ENCODE measurements at places on chromosomes 6 and 20.
A peak's percentile ranks its signal among the peaks of the same experiment; 100 is the strongest.

DNA sequence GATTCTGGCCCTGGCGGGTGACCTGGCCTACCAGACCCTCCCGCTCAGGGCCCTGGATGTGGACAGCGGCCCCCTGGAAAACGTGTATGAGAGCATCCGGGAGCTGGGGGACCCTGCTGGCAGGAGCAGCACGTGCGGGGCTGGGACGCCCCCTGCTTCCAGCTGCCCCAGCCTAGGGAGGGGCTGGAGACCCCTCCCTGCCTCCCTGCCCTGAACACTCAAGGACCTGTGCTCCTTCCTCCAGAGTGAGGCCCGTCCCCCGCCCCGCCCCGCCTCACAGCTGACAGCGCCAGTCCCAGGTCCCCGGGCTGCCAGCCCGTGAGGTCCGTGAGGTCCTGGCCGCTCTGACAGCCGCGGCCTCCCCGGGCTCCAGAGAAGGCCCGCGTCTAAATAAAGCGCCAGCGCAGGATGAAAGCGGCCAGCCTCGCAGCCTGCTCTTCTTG is 868 bp upstream of the SLC2A4RG start:
- DNase-seq = no peak

- DNase-seq = no peak
Measured at GRCh38 chr20:19969507-19970255, 47.5 kb upstream of the NAA20 start.

- peak; percentile 3 for DNase-seq
Measured at GRCh38 chr6:29943053-29943966, 978 bp downstream of the HLA-A start.

DNA sequence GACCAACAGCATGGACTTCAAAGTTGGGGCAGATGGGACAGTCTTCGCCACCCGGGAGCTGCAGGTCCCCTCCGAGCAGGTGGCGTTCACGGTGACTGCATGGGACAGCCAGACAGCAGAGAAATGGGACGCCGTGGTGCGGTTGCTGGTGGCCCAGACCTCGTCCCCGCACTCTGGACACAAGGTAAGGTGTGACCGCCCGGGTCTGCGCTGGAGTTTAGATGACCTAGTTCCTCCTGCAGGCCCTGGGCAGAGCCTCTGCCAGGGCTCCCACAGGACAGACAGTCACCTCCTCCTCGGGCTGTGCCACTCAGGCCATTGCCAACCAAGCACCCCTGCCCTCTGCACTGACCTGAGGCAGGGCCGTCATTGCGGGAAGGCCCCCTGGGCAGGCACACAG is 322.1 kb downstream of the TAF4 start:
- DNase-seq = no peak

DNA sequence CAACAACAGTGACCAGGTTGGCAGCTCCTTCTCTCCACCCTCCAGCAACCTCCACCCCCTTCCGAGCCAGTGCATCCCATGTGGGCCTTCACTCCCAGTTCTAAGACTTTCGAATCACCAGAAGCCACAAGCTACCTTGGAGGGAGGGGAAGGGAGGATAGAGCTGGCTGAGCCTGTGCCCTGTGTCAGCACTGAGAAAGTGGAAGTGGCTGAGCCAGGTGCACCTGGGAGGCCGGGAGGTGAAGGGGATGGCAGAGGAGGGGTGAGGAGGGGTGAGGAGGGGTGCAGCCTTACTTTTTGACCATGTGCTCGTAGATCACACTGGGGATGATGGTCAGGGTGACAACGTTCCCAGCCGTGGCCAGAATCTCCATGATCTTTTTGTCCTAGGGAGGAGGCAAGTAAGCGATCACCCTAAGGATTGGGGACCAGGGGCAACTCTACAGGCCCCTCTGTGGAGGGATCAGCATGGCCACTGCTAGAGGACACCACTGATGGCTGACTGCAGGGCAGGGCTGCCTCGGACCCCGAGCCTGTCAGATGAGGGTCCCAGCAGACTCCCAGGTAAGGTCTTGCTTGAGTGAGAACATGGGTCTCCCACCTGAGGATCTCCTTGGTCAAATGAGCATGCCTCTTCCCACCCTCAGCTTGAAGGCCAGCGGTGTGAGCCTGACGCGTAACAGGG is 18.3 kb downstream of the SDCBP2 start:
- DNase-seq = no peak

- DNase-seq = no peak
Measured at GRCh38 chr6:104409913-104410312, 449.8 kb downstream of the HACE1 start.

- DNase-seq = no peak
Measured at GRCh38 chr6:143937668-143937970, 70.4 kb downstream of the PLAGL1 start.

GRCh38 chr20:37997516-37997915 is 35.7 kb downstream of the TTI1 start:
- no peak for DNase-seq

DNA sequence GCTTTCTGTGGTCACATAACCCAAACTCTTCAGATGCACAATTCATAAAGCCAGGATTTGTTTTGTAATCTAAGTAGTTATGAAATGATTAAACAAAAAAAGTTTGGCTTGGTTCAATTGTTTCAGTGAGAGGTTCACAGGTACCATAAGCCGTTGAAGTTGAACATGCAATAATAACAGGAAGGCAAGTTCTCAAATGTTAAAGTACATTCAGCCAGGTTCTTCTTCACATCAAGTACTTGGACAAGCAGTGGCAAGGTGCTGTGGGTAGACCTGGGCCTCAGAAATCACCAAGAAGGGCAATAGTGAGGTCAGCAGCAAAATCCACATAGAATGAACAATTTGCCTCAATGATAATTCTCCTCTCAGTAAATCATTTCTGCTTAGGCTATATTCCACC is 175.5 kb downstream of the EPM2A start:
- no peak for DNase-seq

DNA sequence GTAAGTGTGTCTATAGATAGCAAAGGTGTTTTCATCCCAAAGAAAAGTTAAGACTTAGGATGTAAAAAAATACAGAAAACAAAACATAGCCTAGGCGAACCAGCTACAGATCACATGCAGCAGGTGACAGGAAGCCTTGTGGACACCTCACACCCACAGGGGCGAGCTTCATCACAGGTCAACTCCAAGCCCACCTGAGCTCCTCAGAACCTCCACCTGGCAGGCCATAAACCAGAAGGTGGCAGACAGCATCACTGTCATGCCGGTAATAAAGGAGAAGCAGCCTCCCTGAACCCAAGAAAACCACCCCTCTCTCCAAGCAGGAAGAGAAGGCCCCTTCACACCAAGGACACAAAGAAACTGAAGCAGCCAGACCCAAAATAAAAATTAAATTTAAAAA is 1.0 kb downstream of the RALGAPA2 start:
- DNase-seq = peak; percentile 29

DNA sequence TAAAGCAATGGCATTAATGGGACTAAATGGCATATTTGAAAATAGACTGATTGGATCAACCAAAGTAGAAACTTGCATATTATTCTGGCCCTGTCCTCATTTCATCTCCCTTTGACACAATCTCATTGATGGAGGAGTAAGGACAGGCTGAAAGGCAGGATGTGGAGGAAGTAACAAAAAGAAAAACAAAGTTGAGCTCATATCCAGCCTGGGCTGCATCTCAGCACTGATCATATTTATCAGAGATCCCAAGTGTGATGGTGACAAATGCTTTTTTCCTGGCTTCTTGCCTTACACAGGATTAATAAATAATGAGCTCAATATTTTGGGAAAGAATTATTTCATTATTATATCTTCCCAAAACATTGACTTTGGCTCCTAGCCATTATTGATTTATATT is 622.7 kb downstream of the CD109 start:
- DNase-seq = no peak

GRCh38 chr6:158313989-158314388 is 1.7 kb downstream of the TULP4 start:
- DNase-seq = no peak

DNA sequence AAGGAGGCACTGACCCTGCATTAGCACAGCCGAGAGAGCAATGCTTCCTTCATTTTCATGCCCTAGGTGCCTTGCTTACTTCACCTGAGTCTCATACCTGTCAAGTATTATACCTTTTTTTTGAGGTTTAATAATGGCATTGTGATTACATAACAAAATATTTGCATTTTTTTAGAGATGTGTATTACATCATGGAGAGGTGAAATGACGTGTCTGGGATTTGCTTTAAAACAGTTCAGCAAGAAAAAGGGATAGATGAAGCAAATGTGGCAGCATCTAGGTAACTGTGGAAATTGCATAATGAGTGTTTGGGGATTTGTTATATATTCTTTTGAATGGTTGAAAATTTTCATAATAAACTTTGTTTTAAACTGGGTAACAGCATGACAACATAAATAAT is 48.9 kb downstream of the NKX2-2 start:
- DNase-seq = no peak

- DNase-seq = peak; percentile 36
Measured at GRCh38 chr6:135183532-135184440, 2.7 kb downstream of the MYB start.

GRCh38 chr6:29502181-29502580 is 14.4 kb upstream of the MAS1L start:
- no peak for DNase-seq

DNA sequence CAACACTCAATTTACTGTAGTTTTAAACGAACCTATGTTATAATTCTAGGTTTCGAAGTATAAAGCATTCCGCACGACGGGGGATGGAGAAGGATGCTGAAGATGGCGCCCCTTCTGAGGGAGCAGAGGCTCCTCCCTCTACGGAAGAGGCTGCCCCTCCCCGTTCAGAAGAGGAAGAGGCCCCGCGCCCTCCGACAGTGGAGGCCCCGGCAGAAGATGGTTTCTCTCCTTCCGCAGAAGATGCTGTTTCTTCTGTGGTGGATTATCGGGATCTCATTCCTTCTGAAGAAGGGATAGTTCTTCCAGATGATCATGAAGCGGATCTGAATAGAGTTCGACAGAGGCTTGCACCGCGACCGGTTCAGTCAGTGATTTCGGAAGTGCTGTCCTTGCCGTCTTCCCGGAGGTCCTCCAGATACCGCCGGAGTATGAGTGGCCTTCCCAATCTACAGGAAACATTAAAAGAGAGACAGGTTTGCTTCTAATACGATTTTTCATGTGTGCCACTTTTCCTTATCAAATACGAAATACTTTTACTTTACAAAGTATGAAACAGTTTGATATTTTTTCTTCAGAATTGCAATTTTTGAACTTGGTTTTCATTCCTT is 7.7 kb downstream of the DNAH8 start:
- DNase-seq = no peak

- DNase-seq = no peak
Measured at GRCh38 chr6:138512609-138513008, 13.3 kb upstream of the NHSL1 start.

DNA sequence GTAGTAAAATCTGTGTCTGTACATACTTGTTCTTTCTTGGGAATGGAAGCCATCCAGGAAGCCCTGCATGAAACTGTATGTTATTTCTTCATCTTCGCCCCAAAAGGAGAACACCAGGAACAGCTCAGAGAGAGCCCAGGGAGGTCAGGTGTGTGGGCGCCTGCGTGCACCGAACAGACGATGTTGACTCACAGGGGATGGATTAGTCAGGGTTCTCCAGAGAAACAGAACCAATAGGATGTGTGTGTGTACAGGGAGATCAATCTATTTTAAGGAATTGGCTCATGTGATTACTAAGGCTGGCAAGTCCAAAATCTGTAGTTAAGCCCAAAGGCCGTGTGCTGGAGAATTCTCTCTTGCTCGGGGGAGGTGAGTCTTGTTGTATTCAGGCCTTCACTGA is 45.7 kb downstream of the RNASET2 start:
- no peak for DNase-seq

DNA sequence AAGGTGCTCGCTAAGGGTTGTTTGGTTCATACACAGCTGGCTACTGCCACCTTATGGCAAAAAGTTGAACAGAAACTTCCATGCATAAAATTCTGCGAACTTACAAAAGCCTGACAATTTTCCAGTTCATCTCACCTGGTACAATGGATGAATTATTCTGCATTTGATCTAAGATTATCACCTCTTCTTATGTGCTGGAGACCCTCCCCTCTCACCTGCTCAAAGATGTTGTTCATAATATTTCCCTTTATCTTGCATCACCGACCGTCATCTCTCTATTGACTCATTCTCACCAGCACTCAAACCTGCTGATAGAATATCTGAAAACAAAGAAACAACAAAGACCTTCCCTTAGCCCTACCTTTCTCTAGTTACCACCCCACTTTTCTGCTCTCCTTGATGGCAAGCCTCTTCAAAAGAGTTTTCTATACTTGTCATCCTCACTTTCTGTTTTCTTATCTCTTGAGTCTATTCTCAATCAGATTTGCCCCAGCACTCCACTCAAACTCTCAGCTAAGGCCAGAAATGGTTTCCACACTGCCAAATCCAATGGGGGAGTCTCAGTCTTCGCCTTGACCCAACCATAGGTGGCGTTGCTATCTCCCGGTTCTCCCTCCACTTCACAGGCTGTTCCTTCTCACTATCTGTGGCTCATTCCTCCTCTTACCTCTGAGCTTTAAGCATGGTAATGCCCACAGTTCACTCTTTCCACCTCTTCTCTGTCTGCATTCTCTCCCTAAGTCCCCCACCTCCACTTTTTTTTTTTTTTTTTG is 25.8 kb downstream of the SNRNP48 start:
- peak; percentile 50 for DNase-seq

DNA sequence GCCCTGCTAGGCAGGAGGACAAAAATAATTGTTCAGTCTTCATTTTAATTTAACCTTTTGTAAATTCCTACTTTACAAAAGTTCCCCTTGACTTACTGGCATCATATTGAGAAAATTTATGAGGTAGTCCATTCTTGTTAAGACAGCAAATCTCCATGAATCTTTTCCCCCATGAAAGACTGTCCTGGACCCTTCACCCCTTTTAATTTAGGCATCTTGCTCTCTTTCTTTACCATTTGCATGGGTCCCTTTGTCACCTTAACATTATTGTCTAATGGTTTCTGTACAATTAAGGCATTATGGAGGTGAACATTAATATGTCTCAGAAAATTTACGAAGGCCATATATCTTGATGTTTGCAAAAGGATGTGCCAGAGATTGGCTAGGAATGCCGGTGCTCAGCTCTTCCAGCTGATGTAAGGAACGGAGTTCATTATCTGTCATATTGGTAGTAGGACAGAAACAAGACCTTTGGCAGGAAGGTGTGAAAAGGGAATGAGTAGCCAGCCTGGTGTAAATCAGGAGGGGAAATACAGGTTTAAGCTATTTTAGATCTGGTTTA is 382.8 kb upstream of the TSHZ2 start:
- no peak for DNase-seq

GRCh38 chr6:18062733-18063132 is 59.7 kb downstream of the NHLRC1 start:
- no peak for DNase-seq

DNA sequence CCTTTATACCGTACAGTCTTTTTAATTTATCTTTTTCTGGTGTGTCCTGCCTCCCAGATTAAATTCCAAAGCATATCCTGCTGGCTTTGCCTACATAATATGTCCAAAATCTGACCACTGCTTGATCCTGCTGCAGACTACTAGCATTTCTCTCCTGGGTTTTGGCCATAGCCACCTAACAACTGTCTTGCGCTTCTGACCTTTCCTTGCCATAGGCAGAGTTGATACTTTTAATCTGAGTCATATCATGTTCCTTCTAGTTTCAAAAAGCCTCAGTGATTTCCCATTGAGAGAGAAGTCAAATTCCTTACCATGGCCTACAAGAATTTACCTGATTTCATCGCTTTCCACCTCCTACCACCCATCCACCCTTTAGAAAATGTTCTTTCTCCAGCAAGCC is 104.8 kb downstream of the BCKDHB start:
- no peak for DNase-seq

- DNase-seq = no peak
Measured at GRCh38 chr6:4049246-4049645, 29.7 kb downstream of the FAM217A start.

- no peak for DNase-seq
Measured at GRCh38 chr6:23650676-23651075, 475.3 kb upstream of the NRSN1 start.

- DNase-seq = no peak
Measured at GRCh38 chr6:7107578-7108195, at the start of gene RREB1. Gene RREB1, plus strand, starts transcription at chr6:7107961. Its CDS starts 73,951 bp downstream, at chr6:7181912.

Measured in NCI-H510A treated with DMSO at 0.1 percent for 48 hours (cell line).